Activated CD4-positive, alpha-beta T cell treated with anti-CD3 and anti-CD28 coated beads for 36 hours (primary cell): ENCODE measurements at places on chromosomes 3 and 15. TPM values are rescaled to one million over a fixed set of nuclear protein-coding genes. Genes with fewer than 3 reads are reported as not detected.

The ALPK3 gene
- total RNA-seq, result 0.05 TPM

- H3K36me3 ChIP-seq, result peaks cover 29% of the 10 kb centered on the region
- H3K27me3 ChIP-seq, result no peaks in the 10 kb centered on the region
- H3K4me1 ChIP-seq, result peaks cover 59% of the 10 kb centered on the region
These were observed 42.5 kb downstream of the RAB7A start for GRCh38 chr3:128768471-128768870.

DNA sequence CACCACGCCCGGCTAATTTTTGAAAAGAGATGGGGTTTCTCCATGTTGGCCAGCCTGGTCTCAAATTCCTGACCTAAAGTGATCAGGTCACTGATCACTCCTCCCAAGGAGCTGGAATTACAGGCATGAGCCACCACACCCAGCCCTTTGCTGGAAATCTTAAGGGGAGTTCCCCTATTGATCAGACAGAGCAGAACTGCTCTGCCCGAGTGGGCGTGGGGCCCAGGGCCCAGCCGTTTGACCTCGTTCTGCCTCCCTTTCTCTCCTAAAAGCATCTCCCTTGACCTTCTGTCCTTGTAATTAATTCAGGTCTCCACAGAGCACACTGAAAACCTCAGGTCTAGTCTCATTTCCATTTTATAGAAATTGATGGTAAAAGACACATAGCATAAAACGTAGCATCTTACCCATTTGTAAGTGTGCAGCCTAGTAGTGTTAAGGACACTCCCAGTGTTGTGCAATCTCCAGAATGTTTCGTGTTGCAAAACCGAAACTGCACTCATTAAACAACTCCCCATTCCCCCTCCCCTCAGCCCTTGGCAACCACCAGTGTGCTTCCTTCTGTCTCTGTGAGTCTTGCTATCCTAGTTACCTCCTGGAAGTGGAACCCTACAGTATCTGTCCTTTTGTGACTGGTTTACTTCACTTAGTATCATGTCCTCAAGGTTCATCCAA, 89.3 kb downstream of the SLCO3A1 start:
- H3K4me1 ChIP-seq, result peaks cover 48% of the 10 kb centered on the region
- H3K36me3 ChIP-seq, result no peaks in the 10 kb centered on the region
- peak; percentile 63 for DNase-seq
- H3K27me3 ChIP-seq, result no peaks in the 10 kb centered on the region

DNA sequence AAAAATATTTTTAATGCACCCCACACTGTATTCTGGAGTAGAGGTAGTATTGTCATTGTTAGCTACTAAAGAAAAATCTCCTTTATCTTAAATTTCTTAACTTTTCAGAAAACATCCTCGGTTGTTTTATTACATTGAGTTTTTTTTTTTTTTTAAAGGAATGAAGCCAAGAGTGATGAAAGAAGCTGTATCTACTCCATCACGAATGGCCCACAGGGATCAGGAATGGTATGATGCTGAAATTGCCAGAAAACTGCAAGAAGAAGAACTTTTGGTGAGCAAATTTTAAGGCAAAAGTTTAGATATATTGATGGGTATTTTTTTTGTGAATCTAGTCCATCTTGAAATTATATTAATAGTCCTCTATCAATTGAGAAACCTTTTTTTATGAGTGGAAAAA, 49.7 kb upstream of the UTS2B start:
- no peak overlapping the region for H3K4me3 ChIP-seq
- H3K4me1 ChIP-seq, result peaks cover 26% of the 10 kb centered on the region

The C2CD4A gene
- total RNA-seq, result 0.73 TPM

The CFAP20DC gene
- 3.5 TPM for total RNA-seq
